HFFc6 (cell line): ENCODE measurements at places on chromosomes 6 and 20. TPM values are rescaled to one million over a fixed set of nuclear protein-coding genes. Genes with fewer than 3 reads are reported as not detected.

GRCh38 chr6:118581489-118581959 is 33.4 kb downstream of the PLN start:
- peak; percentile 85 for DNase-seq

DNA sequence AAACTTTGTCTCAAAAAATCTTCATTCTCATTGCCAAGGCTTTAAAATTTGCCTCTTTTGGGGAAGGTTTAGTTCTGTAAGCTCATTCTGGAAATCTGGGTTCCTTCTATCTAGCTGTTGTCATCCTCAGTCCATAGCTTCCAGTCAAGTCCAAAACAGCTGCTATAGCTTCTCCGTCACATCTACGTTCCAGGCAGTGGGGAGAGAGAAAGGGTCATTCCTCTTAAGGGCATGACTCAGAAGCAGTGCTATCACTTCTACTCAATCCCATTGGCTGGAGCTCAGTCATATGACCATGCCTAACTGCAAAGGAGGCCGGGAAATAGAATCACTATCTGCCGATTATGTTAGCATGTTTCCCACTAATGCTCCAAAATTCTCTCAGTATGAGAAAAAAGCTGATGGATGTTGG is 141.4 kb upstream of the PTPN1 start:
- DNase-seq, result no peak

DNA sequence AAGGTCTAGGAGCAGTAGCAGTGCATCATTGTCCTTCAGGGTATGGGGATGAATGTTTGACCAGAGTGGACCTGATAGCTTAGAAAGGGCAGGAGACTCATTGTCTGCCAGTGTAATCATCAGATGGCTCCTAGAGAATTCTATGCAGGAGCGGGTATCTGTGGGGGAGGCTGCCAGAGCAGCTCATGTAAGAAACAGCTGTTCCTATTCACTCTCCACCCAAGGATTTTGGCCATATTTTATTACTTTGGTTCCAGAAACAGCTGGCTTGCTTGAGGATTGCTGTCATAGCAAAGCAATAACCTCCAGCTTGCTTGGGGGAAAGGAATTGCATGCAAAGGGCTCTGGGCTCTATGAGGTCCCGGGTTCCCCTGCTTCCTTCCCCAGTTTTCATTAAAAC is 44.1 kb downstream of the RALY start:
- no peak for DNase-seq

DNA sequence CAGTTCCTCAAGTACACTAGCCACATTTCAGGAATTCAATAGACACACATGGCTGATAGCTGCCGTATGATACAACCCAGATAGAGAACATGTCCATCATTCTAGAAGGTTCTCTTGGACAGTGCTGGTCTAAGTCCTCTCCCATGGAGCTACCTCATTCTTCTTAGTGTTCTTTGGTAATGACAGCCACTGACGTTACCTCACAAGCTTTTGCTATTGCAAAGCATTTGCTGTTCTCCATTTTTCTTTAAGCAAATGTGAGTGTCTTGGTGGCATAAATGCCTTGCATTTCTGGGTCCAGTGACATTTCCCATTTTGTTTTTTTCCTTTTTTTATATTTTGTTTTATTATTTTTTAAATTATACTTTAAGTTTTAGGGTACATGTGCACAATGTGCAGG is 8.3 kb upstream of the CEBPB start:
- no peak for DNase-seq

DNA sequence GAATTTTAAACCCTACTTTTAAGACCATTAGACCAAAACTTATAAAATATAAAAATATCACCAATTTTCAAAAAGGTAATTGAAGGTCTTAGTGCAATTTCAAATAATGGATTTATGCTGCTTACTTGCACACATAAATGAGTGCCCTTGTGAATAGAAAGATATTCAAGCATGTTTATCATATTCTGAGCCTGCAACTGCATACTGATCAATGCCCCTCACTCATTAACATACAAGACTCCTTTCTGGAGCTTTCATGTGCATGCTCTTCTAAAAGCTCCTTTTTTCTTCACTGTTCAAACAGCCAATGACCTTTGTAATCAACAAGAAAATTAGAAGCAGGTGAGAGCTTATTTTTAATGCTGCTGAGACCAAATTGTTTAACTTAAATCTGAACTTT is 1139.3 kb downstream of the HACE1 start:
- no peak for DNase-seq

DNA sequence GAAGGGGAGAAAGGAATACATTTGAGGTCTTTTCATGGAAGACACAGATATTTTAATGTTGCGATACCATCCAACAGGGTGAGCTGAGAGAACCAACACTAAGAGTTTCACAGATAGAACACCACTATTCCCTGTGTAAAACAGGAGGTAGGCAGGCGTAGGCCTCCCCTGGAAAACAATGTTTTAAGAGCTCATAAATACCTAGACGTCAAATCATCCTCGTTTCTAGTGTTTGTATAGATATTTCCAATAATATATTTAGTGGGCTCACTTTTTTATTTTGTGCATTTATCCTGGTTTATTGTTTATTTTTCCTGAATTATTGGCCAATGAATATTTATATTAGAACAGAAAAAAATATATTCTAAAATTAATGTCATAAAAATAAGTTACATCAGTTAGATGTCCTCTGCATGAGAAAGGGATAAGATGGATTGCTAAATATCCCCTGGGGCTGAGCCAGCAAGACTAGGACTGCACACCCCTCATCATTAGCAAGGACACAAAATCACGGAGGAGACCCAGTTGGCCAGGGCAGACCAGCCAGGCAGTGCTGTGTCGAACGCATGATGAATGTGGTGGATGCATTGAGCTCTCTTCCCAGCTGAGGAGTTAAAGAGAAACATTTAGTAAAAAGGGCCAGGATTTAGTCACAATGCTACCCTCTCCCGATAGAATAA is 380.5 kb downstream of the C6orf118 start:
- DNase-seq, result no peak

DNA sequence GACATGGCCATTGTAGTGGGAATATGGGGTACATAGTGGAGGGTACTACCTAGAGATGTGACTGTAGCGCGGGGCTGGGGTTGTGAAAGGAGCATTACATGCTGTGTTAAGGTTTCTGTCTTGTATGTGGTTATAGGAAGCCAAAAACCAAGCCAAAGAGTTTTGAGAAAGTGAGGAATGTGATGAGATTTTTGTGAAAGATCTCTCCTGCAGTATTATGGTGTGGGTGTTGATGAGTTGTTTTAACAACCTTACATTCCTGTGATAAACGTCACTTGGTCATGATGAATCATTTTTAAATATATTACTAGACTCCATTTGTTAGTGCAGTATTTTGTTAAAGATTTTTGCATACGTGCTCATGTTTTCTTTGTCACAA is 48.9 kb downstream of the ZFAND3 start:
- peak; percentile 36 for DNase-seq

DNA sequence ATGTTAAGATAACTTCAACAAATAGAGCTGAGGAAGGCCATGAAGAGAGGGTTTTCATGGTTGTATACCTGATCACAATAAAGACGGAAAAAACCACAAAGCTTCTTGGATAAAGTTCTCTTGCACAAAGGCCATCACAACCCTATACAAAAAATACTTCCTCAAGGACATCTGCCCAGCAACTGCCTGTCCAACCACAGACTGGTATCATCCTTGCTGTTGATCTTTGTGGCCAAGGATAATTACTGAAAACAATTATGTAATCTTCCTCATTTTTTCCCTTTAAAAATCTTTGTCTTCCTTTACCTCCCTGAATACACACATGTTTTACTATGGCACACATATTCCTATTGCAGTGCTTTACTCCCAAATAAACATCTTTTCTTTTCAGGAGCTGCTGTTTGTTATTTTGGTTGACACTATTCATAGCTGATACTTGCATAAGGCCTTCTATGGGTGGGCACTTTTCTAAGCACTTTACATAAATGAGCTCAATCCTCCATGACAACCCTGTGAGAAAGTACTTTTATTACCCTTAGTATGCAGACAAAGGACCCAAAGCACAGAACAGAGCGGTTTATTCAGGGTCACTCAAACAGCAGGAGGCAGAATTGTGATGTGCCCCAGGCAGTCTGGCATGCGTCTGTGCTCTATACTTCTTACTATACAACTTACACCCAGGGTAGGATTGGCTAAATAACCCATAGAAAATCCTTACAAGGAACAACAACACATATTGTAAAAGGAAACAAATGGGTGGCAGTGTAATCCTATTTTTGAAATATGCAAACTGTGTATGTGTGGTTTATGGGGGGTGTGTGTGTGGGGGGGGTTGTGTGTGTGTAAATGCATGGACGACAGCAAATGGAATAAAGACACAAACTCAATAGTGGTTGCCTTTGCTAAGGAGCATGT is 35.1 kb downstream of the SNRNP48 start:
- DNase-seq, result no peak

DNA sequence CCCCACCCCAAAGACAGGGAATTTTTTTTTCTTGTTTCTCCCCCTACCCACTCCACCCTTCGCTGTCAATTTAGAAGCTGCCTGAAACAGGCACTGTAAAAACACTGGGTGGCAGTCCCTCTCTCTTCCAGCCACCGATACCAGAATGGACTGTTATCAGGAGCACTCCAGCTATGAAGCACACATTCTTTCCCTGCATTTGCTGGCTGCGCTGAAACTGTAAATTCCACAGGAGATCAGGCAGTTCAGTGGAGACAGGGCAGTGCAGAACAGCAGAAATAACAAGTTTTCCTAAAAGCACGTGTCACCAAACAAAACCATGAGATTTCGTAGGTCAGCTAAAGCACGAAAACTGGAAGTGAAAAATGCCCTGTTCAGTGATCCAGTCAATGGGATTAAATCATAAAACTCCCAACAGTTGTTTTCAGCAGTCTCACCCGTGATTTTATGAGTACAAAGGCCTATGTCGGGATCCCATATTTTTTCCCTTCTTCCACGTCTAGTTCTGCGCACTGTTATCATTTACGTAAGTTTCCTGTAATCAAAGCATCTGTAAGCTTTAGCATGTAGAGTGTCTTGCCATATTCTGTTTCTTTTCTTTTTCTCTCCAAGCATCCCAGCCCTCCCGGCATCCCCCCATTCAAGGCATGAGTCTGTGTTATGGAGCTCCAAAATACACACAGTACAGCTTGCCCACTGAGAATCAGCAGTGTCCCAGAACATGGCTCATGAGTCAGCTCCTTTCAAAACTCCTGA is 359.9 kb upstream of the EPHA7 start:
- DNase-seq, result no peak

The IL17A gene
- not detected in 3 replicates for total RNA-seq

The HLA-DQA2 gene
- total RNA-seq, result not detected in 3 replicates
